ENCODE measurements at places on chromosomes 7 and 10.

- no peak for DNase-seq
Measured at GRCh38 chr10:516764-517163, 172.7 kb downstream of the DIP2C start.

DNA sequence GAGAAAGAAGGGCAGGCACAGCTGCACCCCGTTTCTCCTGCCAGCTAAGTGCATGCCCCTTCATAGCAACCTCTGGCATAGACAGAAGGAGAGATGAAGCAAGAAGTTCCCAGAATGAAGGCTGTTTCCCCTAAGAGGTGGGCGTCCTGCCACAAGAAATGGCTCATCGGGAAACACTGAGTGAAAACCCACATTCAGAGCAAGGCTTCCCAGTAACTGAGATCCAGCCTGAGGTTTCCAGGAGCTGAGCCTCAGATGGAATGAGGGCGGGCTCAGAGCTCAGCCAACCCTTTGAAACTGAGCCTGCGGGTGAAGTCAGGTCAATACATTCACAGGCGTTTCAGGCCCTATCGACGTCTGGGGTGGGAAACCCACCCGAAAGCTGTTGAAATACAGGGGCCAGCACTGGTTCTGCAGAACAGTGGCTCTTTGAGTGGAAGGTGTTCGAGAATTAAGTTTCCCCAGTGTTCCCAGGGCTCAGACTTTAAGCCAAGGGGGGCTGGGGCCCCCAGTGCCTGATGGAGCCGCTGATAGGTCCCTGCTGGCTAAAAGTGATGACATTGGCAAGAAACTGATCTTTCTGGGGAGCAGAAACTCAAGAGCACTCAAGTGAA, 510.2 kb downstream of the RPS24 start:
- no peak for DNase-seq

- no peak for DNase-seq
Measured at GRCh38 chr7:48182718-48183369, 11.6 kb downstream of the ABCA13 start.

- no peak for DNase-seq
Measured at GRCh38 chr7:45292481-45292880, 134.9 kb downstream of the RAMP3 start.

DNA sequence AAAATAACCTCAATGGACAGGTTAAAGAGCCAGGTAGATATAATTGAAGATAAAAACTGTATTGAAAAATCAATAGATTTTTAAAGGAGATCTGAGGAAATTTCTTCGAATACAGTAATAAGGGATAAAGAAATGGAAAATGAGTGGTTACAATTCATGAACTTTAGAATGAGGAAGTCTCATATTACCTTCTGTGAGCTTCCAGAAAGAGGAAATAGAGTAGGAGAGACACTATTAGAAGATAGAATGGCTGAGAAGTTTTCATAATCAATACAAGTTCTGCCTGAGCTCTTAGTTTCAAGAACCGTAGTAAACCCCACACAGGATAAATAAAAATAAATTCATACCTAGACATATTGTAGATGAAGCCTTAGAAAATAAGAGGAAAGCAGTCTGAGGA, 11.5 kb downstream of the SDK1 start:
- no peak for DNase-seq

- no peak for DNase-seq
Measured at GRCh38 chr7:131325179-131325840, 2.4 kb upstream of the MKLN1 start.

GRCh38 chr10:25226775-25227682, 52.2 kb downstream of the GPR158 start:
- DNase-seq, result no peak

Measured in NCI-H2029 treated with DMSO at 0.1 percent for 48 hours (cell line).